ENCODE measurements at places on chromosomes 6 and 20.

DNA sequence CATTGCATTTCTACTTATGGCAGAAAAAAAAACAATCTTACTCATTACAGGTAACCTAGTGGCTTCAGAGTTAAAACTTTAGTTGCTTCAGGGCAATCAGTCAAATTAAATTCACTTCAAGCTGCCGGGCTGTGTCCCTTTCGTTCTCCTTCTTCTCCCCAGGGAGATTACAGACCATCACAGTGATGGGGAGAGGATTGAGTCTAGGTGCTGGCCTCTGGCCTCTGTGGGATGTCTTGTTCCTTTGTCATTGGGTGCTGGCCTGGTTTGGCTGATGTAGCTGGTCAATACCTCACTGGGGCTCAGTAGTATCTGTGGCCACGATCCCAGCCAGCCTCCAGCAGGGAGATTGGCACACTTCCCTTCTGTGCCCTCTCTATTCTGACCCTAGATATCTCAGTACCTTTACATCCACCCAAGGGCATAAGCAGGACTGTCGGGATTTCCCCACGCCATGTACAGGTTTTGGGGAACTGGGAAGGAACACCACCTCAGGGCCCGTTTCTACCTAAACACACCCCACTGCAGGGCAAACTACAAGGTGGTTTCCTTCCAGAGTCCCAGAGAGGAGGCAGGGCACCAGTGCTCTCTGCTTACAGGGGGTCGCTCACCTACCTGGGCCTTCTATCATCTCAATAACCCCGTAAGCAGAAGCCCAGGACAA is 15.4 kb downstream of the FYN start:
- no peak for DNase-seq

DNA sequence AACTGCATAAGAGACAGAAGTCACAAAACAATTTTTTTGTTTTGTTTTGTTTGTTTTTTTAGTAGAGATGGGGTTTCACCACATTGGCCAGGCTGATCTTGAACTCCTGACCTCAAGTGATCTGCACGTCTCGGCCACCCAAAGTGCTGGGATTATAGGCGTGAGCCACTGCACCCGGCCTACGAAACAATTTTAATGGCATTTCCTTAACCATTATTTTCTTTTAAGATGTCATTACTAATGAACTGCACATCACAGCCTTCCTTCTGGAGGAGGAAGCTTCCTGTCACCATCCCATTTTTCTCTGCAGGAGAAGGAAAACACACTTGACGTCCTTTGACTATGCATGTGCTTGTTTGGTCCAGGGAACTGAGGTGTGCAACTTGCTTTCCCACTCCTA is 125.3 kb upstream of the AKIRIN2 start:
- no peak for DNase-seq

DNA sequence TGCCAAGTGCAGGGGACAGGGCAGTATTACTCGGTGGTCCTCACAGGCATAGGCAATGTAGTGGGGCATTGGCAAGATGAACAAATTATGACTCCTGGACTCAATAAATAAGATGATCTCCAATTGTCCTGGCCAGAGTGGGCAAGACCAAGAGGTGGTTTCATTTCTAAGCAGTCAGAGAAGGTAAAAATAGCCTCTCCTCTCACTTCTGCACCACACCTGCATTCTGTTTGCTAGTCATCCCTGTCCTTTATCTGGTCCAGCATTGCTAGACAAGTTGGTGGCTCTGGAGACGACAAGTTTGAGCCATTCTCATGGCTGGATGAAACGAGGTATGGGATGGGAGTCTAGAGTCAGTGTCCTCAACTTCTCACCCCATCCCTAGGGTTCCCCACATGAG is 83.0 kb downstream of the BANF2 start:
- no peak for DNase-seq

DNA sequence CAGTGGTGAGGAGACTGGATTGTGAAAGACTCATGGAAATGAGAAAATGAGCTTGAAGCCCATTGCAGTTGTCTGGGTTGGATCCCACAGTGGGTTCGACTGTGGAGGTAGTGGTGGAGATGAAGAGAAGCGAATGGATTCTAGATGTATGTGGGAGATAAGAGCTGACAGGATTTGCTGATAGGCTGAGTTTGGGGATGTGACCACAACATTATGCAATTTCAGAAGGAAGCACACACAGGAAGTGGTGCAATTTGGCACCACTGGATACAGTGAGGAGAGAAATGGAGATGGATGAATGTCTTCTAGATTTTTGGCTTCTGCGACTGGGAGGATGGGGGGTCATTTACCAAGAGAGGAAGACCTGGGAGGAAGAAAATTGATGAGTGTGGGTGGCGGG is 64.4 kb upstream of the MAFB start:
- peak; percentile 11 for DNase-seq

DNA sequence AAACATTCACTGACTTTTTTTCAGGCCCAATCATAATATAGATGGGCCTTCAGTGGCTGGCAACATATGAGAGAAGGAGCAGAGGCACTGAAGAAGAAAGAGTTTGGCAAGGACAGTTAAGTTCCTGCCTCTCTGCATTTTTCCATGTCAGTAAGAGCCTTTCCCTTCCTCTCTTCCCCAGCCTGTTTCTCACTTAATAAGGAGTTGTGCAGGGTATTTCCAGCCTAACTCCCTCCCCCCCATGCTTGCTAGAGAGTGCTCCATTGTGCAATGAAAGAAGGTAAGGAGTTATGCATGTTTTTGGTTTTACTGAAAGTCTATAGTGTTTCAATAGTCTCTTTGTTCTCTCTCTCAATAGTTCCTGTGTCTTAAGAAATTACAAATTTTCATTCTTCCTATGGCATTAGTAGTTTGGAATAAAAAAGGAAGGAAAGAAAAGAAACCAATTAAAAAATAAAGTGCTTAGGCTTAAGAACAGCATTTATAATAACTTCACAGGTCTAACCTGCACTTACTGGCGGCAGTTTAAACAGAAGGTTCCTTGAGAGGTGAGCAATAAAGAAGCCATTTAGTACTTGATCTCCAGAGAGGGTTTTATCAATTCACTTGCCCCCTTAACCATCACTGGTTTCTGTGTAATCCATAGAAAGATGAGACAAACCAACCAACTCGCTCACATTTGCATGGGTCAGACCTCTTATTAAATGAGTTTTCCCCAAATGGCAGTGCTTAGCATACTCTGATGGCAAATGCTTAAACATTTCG is 251.1 kb downstream of the PTPRT start:
- no peak for DNase-seq

Measured in cardiac muscle cell (in vitro differentiated cells and primary cell).